A673 (cell line): ENCODE measurements at places on chromosomes 5 and 9. TPM values are rescaled to one million over a fixed set of nuclear protein-coding genes. Genes with fewer than 3 reads are reported as not detected.
A peak's percentile ranks its signal among the peaks of the same experiment; 100 is the strongest.

Gene BARHL1
- not detected in 2 replicates for total RNA-seq

Gene TXNDC15
- total RNA-seq, result 40.7 and 42.0 TPM in 2 replicates

Gene PCDHA9
- total RNA-seq, result 0.33 and 0.37 TPM in 2 replicates

Gene CCDC112
- total RNA-seq, result 13.4 and 14.2 TPM in 2 replicates

Gene FOXD4L6
- total RNA-seq, result not detected in 2 replicates

Gene C5orf58
- total RNA-seq, result not detected in 2 replicates

Gene SLC25A2
- total RNA-seq, result 0.88 and 1.0 TPM in 2 replicates

Gene C9orf153
- total RNA-seq, result 0.35 and 0.56 TPM in 2 replicates

Gene CBY3
- not detected in 2 replicates for total RNA-seq

Gene SHISAL2B
- total RNA-seq, result not detected in 2 replicates

- no peak for DNase-seq
Measured at GRCh38 chr5:124783285-124783684, 36.8 kb upstream of the ZNF608 start.

DNA sequence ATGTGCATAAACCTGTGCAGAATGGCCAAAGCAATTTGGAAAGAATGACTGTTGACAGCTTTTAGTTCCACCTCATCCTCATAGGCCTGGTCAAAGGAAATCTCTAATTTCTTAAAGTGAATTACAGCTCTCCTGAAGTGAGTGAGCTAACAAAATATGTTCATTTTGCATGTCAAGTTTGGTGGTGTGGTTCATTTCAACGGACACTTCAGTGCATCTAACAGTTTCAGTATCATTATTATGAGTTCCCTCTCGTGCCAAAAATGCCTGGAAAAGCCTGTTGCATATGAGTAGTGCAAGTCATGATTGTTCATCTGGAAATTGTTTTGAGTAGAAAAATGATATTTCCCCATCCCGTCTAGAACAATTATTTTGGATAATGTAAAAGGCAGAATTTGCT lies 53.2 kb upstream of the HMHB1 start:
- DNase-seq, result no peak

- no peak for DNase-seq
Measured at GRCh38 chr5:77319117-77319804, 108.8 kb downstream of the PDE8B start.

DNA sequence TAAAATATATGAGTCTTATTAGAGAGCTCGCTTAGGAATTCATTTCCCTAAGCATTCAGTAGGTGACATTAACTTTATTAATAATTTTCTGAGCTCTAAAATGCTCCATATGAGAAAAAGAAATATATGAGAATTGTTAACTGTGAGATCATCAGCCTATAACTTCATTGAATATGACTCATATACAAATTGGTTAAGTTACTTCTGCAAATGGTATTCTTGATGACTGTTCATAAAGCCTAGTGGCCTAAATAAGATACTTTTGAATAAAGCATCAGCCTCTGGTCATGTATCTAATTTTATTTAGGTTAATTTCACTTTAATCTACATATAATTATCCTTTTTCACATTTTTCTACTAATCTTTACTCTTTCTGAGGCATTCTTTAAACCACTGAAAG lies 710.2 kb upstream of the ACO1 start:
- DNase-seq, result no peak

DNA sequence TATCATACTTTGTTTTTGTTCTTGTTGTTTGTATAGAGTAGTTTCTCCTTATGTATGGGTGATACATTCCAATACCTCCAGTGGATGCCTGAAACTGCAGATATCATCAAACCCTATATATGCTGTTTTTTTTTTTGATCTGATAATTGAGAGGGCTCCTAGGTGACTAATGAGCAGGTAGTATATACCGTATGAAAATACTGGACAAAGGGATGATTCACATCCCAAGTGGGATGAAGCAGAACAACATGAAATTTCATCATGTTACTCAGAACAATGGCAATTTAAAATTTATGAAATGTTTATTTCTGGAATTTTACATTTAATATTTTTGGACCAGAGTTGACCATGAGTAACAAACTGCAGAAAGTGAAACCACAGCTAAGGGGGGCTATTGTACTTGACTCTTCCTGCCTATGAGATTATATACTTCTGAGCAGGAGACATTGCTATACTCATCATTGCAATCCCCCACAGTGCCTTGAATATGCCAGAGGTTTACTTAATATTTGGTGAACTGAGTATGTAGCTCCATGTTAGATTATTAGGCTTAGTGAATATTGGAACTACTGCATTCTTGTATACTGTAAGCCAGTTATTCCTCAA lies 258.7 kb upstream of the FBXL7 start:
- DNase-seq, result no peak

DNA sequence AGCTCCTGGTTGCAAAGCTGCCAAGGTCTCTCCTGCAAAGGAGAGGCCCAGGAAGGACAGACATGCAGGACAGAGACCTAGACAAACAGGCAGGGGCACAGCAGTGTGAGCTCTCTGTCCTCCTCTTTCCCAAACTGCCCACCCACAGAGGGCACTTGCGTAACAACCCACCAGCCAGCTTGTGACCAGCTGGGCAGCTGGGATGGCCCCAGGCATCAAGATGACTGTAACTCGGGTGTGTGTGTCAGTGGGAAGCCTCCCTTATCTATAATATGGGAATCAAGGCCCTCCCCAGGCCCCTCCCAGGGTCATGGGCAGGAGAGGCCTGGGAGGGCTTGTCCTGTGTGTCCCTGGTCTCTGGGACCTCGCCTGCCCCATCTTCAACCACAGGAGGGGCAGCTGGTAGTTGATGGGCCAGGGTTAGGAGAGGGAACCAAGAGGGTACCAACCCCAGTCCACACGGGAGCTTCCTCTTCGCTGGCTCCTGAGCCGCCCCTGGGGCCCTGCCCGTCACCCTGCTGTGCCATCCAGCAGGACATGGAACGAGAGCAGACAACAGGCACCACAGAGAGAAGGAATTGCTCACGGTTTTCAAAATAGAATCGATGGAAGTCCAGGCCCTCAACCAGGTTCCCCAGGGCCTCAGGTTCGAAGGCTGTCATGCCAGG lies 37.9 kb downstream of the SLC6A7 start:
- no peak for DNase-seq

GRCh38 chr5:172641359-172642050 lies 442 bp downstream of the NEURL1B start:
- peak; percentile 14 for DNase-seq

DNA sequence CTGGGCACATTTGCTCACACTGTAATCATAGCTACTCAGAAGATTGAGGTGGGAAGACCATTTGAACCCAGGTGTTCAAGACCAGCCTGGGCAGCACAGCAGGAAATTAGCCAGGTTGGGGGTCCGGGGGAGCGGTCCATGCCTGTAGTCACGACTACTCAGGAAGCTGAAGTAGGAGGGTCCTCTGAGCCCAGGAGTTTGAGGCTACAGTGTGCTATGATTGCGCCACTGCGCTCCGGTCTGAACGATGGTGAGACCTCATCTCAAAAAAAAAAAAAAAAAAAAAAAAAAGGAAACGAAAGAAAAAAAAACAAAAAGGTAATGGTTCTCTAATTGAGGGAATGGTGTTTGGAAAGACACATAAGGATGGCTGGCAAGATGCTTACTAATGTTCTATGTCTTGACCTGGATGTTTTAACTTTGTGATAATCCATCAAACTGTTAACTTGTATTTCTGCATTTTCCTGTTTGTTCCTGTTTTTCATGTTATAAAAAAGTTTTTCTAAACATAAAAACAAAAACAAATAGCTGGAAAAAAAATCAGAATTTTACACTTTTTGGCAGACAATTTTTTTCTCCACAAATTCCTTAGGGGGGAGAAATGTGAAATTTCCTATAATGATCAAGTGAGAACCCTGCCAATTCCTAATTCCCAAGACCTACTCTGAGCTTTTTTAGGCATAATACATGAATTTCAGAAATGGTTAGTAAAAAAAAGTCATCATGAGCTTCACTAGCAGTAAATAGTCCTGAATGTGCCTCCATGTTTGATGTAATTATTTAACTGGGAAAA lies 96.9 kb downstream of the DENND1A start:
- no peak for DNase-seq

DNA sequence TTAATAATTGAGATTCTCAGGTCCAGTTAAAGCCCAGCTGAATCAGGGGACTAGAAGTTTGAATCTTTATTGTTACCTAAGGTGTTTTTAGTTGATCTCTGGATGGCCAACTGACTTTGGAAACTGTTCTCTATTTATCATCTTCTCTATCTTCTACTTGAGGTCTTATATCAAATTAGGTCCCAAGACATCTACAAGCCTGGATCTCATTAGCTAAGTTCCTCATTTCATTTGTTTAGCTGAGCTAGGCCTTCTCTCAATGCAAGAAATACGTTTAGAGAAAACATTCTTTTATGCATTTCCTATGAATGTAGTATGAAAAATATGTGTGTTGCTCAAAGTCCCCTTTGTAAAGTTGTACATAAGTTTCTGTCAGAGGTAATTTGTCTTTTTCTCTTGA lies 196.6 kb downstream of the PTTG1 start:
- DNase-seq, result no peak

- no peak for DNase-seq
Measured at GRCh38 chr9:91844190-91844589, 105.8 kb downstream of the ROR2 start.

GRCh38 chr5:74372051-74372450 lies 268.5 kb downstream of the ENC1 start:
- no peak for DNase-seq

- DNase-seq, result no peak
Measured at GRCh38 chr9:35598866-35599590, 6.0 kb upstream of the TESK1 start.

GRCh38 chr9:9913276-9913832 lies 699.4 kb downstream of the PTPRD start:
- DNase-seq, result no peak
